ENCODE measurements at places on chromosomes 7 and 10.

- DNase-seq = peak; percentile 54
Observed at GRCh38 chr10:117216611-117217195, 19.4 kb downstream of the KCNK18 start.

DNA sequence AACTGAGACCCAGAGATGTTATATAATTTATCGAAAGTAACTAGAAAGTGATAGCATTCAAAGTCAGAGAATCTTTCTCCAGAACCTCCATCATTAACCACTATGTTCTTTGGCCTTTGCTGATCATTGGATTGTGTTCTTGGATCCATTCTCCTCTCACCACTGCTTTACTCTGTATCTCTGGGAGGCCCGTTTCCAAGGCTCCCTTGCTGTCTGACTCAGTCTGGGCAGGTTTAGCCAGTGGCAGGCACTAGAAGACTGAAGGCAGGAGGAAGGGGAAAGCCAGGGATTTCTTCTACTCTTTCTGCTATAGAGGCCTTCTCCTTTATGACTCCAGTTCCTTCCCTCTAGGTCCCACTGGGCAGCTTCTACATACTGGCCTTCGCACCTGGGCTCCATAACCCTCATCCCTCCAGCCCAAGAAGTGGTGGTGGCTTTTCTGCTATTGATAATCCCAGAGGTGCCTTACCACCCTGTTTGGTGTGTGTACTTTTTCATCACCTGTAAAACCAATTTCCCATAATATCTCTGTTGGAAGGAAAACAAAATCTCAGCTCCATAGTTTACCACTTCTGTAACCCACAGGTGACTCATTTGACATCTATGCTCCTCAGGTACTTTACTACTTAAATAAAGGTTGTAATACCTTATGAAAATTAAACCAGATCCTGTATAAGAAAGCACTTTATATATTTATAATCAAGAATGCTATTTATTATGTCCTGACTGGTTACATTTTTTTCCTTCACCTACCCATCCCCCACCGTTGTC is 36.0 kb downstream of the BCAP29 start:
- no peak for DNase-seq

GRCh38 chr7:142385491-142386340 is 127.9 kb upstream of the PRSS58 start:
- peak; percentile 80 for DNase-seq

GRCh38 chr7:43591558-43592180 is 8.8 kb downstream of the STK17A start:
- DNase-seq = no peak

GRCh38 chr10:32379318-32379949 is 32.5 kb upstream of the EPC1 start:
- DNase-seq = peak; percentile 33

DNA sequence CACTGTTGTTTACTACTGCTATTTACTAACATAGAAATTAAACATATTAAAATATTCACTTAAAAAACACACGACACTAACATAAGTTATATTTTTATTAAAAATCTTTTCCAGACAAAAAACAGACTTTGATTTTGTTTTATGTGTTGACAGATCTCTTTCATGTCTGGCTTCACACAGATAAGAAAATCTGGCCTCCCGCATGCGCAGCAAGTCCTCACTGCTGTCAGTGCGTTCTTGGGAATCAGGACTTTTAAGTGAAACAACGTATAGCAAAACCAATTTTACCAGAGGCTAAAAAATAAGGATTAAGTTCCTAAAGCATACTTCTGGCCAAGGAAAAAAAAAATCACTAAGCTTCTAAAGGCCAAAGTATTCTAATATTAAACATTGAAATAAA is 1.2 kb upstream of the IDI1 start:
- no peak for DNase-seq

DNA sequence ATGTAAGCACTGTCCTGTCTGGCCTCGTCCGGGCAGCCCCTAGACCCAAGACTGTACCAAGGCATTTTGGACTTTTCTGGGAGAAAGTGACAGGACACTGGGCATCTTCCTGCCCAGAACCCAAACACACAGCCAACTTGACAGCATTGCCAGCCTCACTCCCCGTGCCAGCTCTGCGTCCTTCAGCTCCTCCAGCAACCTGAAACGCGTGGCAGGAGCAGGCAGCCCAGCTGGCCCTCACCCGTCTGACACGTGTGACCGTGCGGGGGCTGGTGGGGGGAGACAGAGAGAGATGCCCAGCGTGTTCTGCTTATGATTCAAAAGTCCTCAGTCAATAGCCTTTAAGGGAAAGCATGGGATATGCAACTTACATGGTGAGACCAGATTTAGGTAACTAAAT is 50.3 kb upstream of the SLC29A3 start:
- DNase-seq = no peak

GRCh38 chr10:107011105-107011504 is 153.4 kb downstream of the SORCS1 start:
- no peak for DNase-seq

GRCh38 chr7:87316097-87316700 is 29.3 kb upstream of the CROT start:
- DNase-seq = no peak

DNA sequence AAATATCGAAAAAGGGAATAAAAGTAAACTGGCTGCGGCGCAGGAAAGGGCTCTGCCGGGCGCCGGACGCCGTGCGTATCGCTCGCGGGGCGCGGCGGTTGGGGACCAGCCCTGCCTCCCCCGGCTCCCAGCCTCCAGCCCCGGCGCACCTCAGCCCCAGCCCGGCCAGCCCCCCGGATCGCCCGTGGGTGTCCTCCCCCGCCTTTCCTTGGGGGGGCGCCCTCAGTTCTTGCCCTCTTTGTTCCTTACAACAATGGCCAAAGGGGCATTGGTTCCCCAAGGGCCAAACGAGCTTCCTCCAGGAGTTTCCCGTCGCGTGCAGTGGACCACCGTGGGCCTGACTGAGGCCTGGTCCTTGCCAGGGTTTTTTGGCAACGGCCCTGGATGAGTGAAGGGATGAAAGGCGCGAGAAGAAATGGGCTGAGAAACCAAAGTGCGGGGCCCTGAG is 1.2 kb downstream of the MACROH2A2 start:
- no peak for DNase-seq

DNA sequence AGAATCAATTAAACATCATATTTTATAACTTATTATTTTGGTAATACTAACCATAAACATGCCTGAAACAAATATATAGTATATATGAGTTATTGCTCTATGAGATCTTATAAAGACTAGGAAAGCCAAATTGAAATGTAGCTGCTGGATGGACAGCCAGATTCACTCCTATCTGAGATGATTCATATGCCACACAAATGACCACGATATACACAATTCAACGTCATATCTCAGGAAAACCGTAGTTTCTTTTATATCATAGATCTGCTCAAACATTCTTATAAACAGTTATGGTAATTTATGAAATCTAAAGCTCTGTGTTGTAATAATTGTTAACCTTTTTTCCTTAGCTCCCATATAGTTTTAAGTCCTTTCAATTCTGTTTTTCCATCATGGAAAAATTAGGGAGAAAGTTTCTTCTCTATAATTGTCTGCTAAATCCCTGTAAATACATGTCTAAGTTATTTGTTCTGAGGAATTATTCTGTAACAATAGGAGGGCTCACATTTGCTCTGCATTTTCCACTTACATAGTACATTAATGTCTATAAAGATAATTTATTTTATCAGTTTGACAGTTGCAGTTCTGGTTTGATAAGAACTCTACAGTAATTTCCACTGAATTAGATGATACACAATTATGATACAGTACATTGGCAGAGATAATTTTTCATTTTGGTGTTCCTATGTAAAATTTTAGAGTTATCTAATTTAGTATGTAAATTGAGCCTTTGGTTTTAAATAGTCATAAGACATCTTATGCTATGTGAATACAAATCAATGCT is 42.7 kb downstream of the GNAT3 start:
- DNase-seq = no peak

DNA sequence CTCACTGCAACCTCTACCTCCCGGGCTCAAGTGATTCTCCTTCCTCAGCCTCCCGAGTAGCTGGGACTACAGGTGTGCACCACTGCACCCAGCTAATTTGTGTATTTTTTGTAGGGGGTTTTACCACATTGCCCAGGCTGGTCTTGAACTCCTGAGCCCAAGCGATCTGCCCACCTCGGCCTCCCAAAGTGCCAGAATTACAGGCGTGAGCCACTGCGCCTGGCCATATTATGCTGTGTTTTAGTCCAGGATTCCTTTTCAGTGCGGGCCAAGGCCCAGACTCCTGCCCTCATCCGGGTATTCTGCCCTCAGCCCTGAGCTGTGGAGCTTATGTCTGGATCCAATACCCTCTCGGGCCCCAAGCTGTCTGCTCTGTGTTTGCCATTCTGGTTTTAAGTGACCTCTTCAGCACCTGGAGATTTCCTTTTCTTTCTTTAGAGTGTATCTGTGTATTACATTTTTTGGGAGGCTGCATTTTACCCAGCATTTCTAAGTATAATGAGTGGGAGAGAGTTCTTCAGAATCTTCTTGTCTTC is 114.9 kb downstream of the BUB3 start:
- DNase-seq = no peak

- DNase-seq = no peak
Observed at GRCh38 chr10:117362313-117362712, 12.9 kb downstream of the PDZD8 start.

DNA sequence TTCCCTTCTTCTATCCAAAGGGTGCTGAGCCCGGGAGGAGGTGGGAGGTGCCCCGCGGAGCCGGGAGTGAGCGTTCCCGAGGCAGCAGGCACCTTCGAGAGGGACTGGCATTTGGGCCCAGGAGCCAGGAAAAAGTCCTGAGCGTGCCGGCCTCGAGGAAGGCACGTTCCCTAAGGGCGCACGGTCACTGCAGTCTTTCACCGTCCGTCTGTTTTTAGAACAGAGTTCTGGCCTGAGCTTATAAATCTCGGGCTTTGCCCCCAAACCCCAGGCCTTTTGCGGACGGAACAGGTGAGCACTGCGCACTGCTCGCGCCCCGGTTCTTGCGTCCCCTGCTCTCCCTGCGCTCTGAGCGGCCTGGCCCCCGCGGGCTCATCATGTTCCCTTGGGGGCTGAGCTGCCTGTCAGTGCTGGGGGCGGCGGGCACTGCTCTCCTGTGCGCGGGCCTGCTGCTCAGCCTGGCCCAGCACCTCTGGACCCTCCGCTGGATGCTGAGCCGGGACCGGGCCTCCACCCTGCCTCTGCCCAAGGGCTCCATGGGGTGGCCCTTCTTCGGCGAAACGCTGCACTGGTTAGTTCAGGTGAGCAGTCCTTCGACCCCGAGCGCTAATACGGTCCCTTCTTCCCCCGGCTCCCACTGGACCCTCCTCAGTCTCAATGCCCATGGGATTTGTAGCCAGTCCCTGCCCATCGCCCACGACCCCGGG is 442 bp downstream of the CYP26C1 start:
- no peak for DNase-seq

DNA sequence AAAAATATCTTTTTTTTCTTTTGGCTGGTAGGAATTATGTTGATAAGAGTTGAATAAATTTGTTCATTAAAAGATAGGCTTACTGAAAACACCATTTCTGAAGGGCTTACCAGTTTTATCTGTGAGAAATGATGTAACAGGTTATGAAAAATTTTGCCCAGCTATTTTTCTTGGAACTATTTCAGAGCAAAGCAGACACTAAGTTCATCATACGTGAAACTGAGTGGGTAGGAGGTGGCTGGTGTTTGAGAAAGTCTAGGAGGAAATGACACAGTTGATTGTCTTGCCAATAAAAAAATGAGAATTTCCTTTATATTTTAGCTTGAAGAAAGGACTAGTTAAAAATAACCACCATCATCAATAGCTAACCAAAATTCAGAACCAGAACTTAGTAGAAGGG is 6.2 kb upstream of the MRC1 start:
- DNase-seq = no peak

GRCh38 chr7:64946772-64947171 is 43.7 kb downstream of the ZNF273 start:
- no peak for DNase-seq

DNA sequence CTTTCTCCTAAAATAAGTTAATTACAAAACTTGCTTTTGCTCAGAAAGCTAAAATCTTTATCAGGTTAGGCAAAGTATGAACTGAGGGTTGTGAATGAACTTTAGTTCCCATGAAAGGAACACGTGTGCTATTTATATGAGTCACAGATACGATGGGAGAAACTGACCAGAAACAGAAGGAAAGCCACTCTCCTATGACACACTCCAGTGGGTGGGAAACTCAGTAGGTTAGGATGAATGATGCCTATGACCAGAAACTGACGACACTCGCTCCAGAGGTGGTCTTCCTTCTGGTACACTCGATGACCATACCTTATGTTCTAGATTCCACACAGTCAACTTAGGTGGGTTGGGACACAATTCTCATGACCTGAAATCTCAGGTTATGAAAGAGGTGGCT is 215.7 kb upstream of the INHBA start:
- DNase-seq = no peak

DNA sequence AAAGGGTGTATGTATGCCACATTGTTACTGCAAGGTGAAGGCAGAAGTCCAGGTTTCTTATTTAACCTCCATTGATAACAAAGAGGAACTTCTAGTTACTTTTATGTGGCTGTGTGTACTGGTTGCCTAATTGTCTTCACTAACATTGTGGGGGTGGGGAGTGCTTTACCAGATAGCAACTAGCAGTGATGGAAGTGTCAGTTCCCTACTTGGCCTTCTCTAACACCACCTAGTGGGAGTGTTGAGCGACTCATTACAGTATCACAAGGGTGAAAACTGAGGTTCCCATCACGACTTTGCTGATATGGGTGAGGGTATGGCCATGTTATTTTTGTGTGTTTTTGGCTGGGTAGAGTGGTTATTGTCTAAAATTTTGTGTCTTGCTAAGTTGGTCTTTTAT is 274.4 kb downstream of the THSD7A start:
- DNase-seq = peak; percentile 21

- no peak for DNase-seq
Observed at GRCh38 chr10:77531441-77532001, 106.1 kb downstream of the KCNMA1 start.

DNA sequence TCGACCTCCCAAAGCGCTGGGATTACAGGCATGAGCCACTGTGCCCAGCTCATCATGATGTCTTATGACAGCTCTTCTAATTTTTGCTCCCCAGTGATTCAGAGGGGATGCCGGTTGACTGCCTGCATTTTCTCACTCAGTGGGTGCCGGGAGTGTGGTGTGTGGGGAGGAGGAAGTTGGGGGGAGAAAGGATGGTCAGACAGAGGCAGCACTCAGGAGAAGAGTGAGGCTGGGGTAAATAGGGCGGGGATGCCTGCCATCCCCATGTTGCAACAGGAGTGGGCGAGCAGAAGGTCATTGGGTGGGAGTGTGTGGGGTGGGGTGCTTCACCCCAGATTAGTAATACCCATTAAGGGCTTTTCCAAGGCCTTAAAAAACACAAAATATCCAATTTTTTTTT is 3.5 kb upstream of the CCL24 start:
- DNase-seq = peak; percentile 53
